Heart right ventricle (tissue), 16 donors: ENCODE measurements at places on chromosomes 2 and 18. TPM values are rescaled to one million over a fixed set of nuclear protein-coding genes. Genes with fewer than 3 reads are reported as not detected.
A peak's percentile ranks its signal among the peaks of the same experiment; 100 is the strongest.

Gene CYTIP
- total RNA-seq, result 1.7 TPM

Gene PTPN18
- 13.8 TPM for total RNA-seq

Gene VWC2L
- not detected for total RNA-seq

Gene STARD6
- total RNA-seq, result not detected

Gene NCKAP5
- total RNA-seq, result 4.3 TPM

Gene MRPL44
- 40.4 TPM for total RNA-seq

- no peaks in the 10 kb centered on the region for H3K36me3 ChIP-seq
- no peaks in the 10 kb centered on the region for H3K4me1 ChIP-seq
- H3K27ac ChIP-seq, result no peak overlapping the region
- H3K4me3 ChIP-seq, result no peak overlapping the region
Observed at GRCh38 chr2:119914266-119914665, 98.6 kb upstream of the EPB41L5 start.

DNA sequence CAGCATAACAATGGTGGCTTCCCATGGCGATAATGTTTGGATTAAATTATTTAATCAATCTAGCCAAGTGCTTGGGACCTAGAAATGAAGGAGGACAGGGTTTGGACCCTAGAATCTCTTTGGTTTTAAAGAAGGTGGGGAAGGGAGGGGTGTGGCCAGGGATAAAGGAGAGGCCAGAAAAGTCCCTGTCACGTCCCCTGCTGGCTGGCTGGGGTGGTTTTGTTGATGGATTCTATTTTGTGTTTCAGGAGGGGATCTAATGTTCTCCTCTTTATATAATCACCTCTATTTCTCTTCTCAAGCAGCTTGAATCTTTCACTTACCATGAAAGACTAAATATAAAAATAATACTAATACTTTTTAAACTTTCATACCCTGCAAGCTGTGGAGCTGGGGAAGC is 52.6 kb upstream of the GALR1 start:
- no peak for DNase-seq
- H3K4me3 ChIP-seq, result no peak overlapping the region
- H3K27me3 ChIP-seq, result no peaks in the 10 kb centered on the region
- no peaks in the 10 kb centered on the region for H3K36me3 ChIP-seq
- no peak overlapping the region for H3K27ac ChIP-seq

- no peak overlapping the region for H3K27ac ChIP-seq
- peaks cover 45% of the 10 kb centered on the region for H3K27me3 ChIP-seq
- no peaks in the 10 kb centered on the region for H3K36me3 ChIP-seq
- no peak for DNase-seq
- peak overlapping the region; percentile 37 for H3K4me3 ChIP-seq
- peaks cover 26% of the 10 kb centered on the region for H3K4me1 ChIP-seq
Observed at GRCh38 chr2:5690718-5691220, 1.4 kb upstream of the SOX11 start.

DNA sequence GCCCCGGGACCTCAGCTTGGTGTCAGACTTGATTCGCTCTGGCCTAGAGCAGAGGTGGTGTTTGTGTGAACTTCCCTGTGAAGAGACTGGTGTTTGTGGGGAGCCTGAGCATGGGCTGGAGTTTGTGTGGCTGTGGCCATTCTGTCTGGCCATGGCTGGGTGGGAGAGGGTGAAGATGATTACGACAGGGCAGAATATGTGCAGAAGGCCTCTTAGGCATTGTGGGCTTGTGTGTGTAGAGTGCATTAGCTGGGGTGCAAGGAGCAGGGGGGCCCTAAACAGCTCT is 10.5 kb downstream of the OBSL1 start:
- peaks cover 15% of the 10 kb centered on the region for H3K4me1 ChIP-seq
- H3K27ac ChIP-seq, result peak overlapping the region; percentile 10
- no peak for DNase-seq
- H3K27me3 ChIP-seq, result no peaks in the 10 kb centered on the region
- no peaks in the 10 kb centered on the region for H3K36me3 ChIP-seq

- no peak for DNase-seq
- H3K4me3 ChIP-seq, result no peak overlapping the region
- H3K27me3 ChIP-seq, result no peaks in the 10 kb centered on the region
- no peaks in the 10 kb centered on the region for H3K4me1 ChIP-seq
- no peaks in the 10 kb centered on the region for H3K36me3 ChIP-seq
Observed at GRCh38 chr18:33854827-33855139, 276.8 kb downstream of the ASXL3 start.
